Activated naive CD8-positive, alpha-beta T cell treated with anti-CD3 and anti-CD28 coated beads, Interleukin-2, amount 50 U/mL, for 16 hours (primary cell): ENCODE measurements at places on chromosomes 13 and 19.

GRCh38 chr19:15210323-15210781 lies 9.6 kb upstream of the NOTCH3 start:
- no peak for DNase-seq

GRCh38 chr19:11261971-11262839 lies at the start of gene DOCK6:
Gene DOCK6, minus strand, starts transcription at chr19:11262524. Its CDS starts 84 bp downstream, at chr19:11262440.
- no peak for DNase-seq

GRCh38 chr13:100721885-100722512 lies 47.4 kb upstream of the TMTC4 start:
- peak; percentile 7 for DNase-seq

DNA sequence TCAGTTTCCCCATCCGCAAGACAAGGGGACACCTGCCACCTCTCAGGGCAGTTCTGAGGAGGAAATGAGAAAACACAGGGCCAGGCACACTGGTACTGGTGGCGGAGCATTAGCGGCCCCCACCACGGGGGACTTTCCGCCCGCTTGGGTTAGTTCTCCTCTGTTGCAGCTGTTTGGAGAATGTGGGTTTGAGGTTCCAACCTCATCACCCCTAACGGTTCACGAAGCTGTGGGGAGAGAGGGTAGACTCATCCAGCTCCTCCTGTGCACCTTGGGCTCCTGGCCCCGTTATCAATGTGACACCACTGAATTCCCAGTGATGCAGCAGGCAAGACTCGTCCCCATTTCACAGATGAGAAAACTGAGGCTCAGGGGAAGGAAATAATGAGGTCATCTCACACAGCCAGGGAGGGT lies 10.3 kb downstream of the PTPRS start:
- no peak for DNase-seq

DNA sequence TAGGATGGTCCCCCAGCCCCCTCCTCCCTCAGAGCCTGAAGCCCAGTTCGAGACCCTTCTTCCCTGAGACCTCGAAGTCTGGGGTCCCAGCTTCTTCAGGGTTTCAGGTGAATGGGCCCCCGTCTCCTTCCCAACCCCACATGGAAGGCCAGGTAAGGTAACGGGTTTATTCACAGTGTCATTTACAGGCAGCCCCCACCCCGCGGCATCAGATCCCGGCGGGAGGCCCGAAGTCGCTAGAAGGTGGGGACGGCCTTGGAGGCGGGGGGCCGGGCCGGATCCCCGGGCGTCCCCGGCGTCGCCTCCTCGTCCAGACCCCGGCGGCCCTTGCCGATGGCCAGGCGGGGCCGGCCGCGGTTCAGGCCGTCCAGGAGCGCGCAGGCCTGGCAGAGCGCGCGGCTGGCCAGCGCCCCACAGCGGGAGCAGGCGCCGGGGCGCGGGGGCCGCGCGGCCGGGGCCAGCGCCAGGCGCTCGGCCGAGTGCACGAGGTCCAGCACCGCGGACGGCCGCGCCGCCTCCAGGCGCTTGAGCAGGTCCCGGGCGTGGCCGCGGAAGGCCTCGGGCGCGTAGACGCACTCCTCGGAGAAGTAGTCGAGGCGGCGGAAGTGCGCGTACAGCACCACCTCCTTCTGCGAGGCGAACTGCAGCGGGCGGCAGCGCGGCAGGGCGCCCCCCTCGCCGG lies 9.7 kb downstream of the CTU1 start:
- DNase-seq: no peak

DNA sequence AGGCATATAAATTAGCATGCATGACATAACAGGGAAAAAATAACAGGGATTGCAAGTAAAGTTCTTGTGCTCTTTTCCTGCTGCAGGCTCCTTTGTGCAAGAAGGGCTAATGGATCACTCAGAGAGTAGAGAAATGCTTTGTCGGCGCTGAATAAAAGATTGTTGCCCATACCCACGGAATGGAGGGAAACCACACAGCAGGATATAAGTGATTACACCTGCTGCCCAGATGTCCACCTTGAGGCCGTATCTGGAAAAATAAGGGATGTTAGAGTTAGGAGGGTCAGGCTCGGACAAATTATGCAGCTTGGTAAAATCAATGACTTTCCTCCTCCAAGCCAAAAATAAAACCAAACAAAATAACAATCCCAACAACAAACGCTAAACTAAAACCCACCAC lies 322.3 kb downstream of the DCLK1 start:
- DNase-seq: no peak

DNA sequence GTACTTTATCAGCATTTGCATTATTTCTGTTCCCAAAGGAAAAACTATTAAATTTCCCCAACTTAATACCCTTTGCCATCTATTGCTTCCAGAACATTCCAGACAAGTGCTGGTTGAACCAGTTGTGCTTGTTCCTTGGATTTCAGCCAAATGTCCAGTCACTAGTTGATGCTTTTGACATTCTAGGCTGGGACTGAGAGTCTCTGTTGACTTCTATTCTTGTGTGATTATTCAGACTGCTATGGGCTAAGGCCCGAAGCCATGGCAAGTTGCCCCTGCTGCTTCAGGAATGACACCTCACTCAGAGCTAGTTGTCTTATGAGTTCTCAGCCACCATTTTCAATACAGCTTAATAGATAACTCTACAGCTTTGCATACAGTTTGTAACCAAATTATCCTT lies 458.1 kb upstream of the ARGLU1 start:
- DNase-seq: no peak

DNA sequence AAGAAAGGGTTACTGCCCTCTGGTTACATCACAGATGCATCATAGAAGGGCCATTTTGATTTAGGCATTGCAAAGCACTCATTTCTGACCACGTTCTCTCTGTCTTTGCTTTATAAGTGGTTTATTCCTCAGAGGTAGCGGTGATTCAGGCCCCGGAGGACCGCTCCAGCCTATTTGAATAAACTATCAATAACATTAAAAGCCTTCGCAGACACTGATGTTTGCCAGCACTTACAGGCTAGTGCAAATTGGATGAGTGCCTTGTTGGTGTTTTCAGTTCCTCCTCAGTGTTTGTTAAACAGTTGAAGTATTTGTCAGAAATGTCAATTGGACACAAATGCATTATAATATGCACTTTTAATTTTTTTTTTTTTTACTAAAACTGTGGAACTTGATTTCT lies 120.2 kb downstream of the RXFP2 start:
- no peak for DNase-seq

GRCh38 chr13:47455626-47456025 lies 545.4 kb downstream of the SUCLA2 start:
- DNase-seq: no peak

GRCh38 chr19:1856698-1857603 lies 6.4 kb downstream of the KLF16 start:
- DNase-seq: no peak

- DNase-seq: no peak
These were observed 1.7 kb downstream of the ITM2B start for GRCh38 chr13:48234566-48235340.

GRCh38 chr19:54464630-54465425 lies 1.2 kb upstream of the LENG9 start:
- DNase-seq: peak; percentile 40

DNA sequence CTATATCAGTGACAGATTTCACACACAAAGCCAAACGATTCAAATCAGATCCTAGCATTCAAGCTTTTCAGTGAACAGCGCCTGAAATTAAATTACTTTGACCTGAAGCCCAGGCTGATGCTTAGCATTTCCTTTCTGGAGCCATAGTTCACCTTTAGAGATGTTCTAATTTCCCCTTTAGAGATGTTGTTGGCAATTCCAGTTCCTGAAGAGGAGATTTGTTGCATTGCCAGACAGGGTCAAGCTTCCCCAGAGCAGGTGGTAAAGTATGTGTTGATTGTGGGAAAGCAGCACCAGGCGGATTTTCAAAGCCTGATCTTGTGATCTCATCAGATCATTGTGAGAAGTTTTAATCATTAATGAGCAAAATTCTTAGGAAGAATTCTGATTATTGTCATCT lies 609.8 kb upstream of the KLF12 start:
- no peak for DNase-seq

- DNase-seq: no peak
These were observed 792.4 kb upstream of the SLITRK5 start for GRCh38 chr13:86878781-86879180.

DNA sequence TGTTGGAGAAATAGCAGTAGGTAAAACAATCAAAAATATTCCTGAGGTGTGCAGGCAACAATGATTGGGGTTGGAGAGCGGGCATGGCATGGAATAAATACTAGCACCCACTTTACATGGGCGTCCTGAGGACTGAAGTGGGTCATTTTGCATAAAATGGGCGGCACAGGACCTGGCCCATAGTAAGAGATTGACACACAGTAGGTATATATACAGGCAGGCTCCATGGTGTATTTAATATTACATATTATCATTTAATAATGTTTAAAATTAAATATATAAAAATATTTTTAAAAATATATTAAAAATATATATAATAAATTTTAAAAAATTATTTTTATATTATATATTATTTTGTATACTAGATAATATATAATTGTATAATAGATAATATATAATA lies 48.3 kb downstream of the CRYL1 start:
- no peak for DNase-seq

GRCh38 chr19:44949550-44949949 lies 3.7 kb downstream of the APOC2 start:
- no peak for DNase-seq

DNA sequence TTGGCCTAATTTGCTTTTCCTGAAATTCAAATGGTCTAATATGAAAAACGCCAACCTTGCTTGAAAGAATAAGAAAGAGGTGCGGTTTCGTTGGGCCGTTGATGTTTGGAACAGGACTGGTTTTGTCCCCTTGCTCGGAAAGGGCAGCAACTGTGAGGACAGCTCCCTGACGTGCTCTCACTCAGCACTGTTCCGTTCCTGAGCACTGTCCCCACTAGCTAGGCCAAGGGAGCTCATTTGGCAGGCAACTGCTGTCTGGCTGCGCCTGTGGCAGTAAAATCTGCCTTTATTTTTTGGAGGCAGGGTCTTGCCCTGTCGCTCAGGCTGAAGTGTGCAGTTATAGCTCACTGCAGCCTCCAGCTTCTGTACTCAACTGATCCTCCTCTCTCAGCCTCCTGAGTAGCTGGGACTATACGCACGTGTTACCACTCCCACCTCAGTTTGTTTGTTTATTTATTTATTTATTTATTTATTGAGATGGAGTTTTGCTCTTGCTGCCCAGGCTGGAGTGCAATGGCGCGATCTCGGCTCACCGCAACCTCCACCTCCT lies 4.5 kb downstream of the LDLR start:
- no peak for DNase-seq

- no peak for DNase-seq
These were observed 214.0 kb upstream of the HTR2A start for GRCh38 chr13:47110833-47111240.

DNA sequence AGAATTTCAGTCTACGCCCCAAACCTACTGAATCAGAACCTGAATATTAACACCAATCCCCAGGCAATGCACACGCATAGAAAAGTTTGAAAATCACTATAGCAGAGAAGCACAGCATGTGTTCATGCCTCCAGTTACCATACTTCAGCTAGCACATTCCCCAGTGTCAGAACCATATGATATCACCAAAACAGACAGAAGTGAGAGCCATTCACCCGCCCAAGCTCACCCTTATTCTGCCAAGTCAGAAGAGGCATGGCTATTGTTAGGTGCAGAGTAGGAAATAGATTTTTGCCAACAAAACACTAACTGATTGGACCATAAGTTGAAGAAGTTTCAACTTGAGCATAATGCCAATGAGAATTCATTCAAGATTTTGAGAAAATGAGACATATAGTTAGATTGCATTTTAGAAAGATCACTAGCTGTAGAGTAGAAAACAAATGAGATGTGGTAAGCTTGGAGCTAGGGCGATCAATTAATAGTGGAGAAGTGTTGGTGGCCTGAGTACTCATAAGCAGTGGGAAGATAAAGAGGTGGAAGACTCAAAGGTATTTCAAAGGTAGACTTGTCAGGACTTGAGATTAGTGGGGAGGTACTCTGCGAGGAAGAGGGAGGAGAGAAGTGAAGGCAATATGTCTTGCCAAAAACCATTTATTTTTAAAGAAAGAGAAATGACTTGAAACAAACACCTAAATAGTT lies 492.4 kb downstream of the SUCLA2 start:
- DNase-seq: no peak

- no peak for DNase-seq
These were observed 4.9 kb downstream of the ZNF506 start for GRCh38 chr19:19816679-19817078.

- no peak for DNase-seq
These were observed 68.7 kb downstream of the IPO5 start for GRCh38 chr13:98022210-98022609.

DNA sequence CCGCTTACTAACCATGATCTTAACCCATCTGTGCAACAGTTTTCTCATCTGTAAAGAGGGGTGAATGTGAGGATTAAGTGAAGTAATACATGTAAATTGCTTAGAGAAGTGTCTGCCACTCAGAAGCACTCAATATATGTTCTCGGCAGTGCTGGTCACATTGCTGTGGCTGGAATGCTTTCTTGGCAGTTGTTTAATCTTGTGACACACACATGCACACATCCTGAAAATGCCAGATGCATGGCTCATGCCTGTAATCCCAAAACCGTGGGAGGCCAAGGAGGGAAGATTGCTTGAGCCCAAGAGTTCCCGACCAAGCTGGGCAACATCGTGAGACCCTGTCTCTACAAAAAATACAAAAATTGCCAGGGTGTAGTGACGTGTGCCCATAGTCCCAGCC lies 4.9 kb upstream of the DMKN start:
- no peak for DNase-seq

- no peak for DNase-seq
These were observed 11.8 kb upstream of the F7 start for GRCh38 chr13:113093580-113094409.

- DNase-seq: no peak
These were observed 1.3 kb downstream of the NECTIN2 start for GRCh38 chr19:44847144-44848035.

DNA sequence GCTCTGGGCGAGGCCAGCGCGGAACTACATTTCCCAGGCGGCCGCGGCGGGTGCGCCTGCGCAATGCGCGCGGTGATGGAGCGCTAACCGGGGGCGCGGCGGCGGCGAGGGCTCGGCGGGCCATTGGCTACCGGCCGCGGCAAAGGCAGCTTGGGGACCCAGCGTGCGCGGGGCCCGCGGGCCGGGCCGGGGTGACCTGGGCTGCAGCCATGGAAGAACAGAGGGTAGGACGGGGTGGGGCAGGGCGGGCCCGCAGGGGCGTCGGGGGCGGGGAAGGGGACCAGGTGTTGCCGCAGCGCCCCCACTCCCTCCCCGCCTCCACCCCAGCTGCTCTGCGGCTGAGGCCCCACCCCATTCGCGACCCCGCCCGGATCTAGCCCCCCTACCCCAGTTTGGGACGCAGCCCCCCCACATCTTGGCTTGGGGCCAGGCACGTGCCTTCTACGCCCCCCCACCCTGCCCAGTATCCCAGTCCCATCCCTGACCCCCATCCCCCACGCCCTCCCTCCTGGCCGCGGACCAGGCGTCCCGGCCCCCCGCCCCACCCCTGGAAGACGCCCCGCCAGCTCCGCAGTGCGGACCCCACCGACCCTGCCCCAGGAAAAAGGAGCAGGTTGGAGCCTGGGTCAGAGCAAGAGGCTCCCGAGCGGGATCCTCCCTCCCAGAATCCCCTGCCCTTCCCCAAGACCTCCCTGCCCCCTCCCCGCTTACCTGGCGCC lies at the start of gene FSD1:
FSD1 (plus strand) TSS at position 61 of the 719 bp plus-strand sequence; CDS start at position 210, 149 bp downstream.
- DNase-seq: peak; percentile 53
